ENCODE measurements at places on chromosomes 11 and 22.
A peak's percentile ranks its signal among the peaks of the same experiment; 100 is the strongest.

- no peak for DNase-seq
These were observed 1.8 kb upstream of the SLC37A2 start for GRCh38 chr11:125061281-125061680.

DNA sequence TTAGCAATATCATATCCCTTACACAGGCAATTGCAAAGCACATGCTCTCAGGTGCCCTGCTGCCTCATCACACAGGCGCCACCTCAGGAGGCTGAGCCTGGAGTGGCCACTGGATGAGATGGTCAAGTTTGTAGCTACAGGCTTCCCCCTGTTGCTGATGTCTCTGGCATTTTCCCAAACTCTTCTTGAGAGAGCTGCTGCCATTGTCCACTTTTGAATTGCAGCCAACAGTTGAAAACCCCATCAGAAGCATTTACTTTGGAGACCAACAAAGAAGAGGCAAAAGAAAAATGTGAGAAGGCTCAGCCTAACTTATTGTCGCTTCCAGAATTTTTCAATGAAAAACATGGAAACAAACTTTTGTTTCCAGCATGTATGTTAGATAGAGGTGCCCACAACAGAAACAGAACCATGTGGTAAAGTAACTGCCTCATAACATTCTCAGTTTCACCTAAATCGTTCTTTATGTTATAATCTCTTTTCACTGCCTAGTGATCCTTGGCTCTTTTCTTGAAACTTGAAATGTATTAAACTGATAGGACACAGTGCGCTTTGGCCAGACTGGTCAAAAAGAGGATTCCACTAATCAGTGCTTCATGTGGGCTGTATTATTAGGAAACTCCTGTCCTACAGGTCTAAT is 47.6 kb upstream of the OR8B8 start:
- no peak for DNase-seq

DNA sequence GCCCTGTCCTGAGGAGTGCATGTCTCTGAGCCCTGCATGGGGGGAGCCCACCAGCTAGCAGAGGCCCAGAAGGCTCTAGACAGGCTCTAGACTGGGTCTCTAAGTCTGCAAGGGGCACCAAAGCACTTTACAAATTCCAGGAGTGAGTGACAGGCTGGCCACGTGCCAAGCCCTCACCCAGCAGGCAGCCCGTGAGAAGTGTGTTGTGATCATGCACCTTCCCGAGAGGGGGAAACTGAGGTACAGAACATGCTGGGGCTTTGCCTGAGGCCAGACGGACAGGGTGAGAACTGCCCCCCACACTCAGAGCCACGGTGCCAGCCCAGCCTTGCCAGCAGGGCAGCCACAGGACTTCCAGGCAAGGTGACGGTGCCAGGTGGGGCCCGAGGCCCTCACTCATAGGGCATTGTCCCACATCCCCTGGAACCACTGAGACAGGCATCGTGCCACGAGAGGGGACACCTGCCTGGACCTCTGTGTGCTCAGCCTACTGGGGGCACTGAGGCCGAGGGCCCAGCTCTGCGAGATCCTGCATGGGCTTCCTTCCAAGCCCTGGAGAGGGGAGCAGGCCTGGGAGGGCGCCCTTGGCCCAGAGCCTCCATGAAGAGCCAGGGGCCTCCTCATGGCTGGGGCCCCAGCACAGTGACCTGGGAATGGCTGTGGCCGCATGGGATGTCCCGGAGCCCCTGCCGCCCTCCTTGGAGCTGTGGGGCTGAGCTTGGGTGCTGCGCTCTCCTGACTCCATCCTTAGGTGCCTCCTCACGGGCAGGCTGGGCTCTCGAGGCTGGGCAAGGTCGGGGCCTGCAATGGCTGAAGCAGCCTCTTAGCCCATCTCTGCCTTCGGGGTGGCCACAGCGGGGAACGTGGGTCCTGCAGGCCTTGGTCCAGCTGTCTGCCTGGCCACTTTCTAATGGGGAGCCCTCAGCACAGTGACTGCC is 121.5 kb downstream of the KCNQ1OT1 start:
- DNase-seq = no peak

- no peak for DNase-seq
These were observed 43.9 kb downstream of the NFAM1 start for GRCh38 chr22:42388130-42388797.

DNA sequence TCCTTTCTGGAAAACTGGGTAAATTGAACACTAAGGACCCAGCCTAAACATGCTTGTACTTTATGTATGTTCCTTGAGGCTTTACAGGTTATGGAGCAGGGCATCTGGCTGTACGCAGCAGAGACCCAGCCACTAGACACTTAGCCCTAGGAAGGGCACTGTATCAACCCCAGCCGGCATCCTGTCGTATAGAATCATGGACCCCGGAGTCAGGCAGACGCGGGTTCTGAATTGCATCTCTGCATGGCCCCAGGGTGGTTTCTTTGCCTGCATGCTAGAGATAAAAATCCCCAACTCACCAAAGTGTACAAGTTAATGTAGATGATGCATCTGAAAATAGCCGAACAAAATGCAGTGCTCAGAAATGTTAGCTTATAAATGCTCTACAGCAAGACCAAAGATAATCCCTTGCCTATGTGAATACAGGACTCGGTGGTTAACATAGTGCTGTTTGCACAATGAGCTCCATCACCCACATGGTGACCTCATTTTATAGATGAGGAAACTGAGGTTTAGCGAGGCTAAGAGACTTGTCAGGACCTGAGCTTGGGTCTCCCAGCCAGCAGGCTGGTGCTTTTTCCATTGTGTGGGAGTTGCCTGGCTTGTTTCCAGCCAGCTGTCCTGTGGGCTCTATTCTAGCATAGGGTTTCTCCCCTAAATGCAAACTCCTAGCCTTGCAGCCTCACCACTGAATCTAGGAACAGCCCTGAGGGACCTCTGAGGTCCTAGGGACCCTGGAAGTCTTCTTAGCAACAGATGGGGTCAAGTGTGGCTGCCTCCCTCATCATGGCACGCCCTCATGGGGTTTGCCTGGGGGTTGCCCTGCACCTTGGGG is 7.3 kb downstream of the CD6 start:
- DNase-seq = peak; percentile 55

GRCh38 chr11:34749666-34750659 is 129.1 kb downstream of the EHF start:
- DNase-seq = no peak

- DNase-seq = peak; percentile 66
These were observed 49.5 kb downstream of the MCHR1 start for GRCh38 chr22:40728731-40729189.

- DNase-seq = no peak
These were observed 8.7 kb upstream of the GDPD5 start for GRCh38 chr11:75534259-75535069.

DNA sequence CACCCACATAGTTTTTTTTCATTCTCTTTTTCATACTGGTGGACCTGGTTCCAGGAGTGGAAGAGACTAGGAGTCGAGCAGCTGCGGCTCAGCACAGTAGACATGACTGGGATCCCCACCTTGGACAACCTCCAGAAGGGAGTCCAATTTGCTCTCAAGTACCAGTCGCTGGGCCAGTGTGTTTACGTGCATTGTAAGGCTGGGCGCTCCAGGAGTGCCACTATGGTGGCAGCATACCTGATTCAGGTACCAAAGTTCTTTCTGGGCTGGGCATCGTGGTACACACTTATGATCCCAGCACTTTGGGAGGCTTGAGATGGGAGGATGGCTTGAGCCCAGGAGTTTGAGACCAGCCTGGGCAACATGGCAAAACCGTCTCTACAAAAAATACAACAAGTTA is 4.2 kb downstream of the PTPMT1 start:
- DNase-seq = no peak

DNA sequence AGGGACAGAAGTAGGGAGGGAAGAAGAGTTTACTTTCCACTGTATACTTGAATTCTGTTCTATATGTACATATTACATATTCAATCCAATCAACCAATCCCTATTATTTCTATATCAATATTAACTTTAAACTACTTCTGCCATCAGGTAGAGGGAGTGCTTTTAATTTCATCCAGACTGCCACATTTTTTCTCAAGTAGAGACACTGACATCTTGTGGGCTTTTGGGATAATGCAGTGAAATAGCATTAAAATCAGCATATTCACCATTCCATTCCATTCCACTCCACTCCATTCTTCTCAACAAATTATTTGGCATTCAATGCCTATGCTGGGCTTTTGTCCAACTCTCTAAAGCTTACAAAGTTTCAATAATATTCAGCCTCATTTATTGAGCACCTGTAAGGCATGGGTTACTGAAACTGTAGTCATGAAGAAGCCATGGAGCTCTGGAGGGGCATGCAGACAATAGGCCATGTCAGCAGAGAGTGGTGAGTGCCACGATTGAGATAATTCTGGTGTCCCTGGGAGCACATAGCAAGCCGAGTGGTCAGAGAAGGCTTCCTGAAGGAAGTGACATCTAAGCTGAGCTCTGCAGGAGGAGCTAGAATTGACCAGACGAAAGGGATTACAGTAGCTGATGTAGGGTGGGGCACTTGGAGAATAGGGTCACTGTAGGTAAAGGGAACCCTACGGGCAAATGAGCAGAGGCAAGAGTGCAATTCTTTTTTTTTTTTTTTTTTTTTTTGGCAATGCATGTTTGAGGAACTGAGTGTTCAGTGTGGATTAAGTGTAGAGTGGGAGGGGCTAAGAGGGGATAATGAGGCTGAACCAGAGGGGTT is 12.8 kb upstream of the CLPB start:
- peak; percentile 60 for DNase-seq

GRCh38 chr11:57324154-57324885 is 432 bp downstream of the TNKS1BP1 start:
- no peak for DNase-seq

DNA sequence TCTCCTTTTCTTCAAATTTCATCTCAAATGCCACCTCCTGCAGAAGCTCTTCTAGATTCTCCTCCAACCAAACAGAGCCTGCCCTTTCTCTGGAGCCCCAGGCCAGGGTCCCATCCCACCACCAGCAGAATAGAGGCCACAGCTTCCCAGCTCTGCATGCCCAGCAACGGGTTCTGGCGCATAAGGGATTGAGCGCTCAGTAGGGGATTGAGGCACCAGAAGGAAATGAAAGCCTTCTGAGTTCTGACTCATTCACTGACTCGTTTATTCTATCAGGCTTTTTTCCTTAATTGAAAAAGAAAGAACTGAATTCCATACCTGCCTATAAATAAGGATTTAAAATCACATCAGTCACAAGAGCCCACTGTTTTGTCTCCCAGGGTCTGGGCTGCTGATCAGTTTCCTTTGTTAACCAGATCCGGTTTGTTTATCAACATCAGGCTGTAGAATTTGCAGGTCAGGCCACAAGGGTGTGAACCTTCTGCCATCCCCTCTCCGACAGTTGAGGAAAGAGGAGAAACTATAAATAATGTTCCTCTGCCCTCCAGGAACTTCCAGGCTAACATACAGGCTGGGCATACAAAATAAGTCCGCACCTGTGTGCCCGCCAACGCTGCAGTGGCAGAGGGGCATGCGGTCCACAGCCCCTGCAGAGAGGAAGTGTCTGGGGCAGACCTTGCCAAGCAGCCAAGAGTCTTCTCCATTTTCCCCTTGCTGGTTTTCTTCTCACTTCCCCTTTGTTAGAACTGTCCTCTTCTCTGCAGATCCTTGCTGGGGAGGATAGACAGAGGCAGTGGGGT is 63.5 kb upstream of the PRDM11 start:
- DNase-seq = no peak

DNA sequence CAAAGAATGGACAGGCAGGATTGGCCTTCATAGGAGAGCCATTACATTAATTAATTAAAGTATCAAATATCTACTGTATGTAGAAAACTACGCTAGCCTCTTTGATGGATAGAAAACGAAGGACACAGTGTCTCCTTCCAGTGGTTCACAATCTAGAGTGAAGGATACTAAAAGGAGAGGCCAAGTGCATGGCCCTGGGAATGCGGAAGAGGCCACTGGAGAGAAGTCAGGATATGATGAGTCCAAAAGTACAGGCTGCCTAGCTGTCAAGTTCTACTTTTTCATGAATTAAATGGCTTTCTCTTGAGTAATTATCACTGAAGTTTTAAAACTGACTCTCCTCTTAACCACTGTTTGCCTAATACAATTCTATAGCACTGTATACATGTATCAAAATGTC is 41.9 kb downstream of the ATG16L2 start:
- no peak for DNase-seq

DNA sequence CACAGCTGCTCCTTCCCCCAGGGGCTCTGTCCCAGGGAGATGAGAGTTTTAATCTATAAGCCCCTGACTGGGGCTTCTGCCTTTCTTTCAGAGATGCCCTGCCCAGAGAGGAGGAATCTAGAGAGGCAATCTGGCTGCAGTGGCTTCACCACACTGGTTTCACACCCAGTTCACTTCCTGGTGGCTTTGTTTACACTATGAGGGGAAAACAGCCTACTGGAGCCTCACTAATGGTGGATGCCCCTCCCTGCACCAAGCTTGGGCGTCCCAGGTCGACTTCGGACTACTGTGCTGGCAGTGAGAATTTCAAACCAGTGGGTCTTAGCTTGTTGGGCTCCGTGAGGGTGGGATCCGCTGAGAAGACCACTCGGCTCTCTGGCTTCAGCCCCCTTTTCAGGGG is 21.5 kb upstream of the MMP1 start:
- no peak for DNase-seq

DNA sequence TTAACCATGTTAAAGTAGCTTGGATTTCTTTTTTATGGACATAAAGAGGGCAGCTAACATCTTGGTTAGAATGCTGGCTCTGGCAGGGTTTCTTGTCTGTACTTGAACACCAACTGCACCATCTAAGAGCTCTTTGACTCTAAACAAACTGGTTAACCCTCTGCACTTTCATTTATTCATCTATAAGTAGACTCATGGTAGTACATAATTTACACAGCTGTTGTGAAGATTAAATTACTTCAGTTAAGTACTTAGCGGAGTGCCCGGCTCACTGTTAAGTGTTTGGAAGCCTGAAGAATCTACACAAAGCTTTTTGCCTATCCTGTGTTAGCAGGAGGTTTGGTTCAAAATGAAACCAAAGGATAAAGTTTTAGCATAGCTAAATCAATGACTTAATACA is 846.2 kb upstream of the API5 start:
- no peak for DNase-seq

- no peak for DNase-seq
These were observed 67.7 kb downstream of the TBC1D22A start for GRCh38 chr22:46829941-46830715.

GRCh38 chr11:133052537-133052936 is 479.8 kb downstream of the OPCML start:
- no peak for DNase-seq

DNA sequence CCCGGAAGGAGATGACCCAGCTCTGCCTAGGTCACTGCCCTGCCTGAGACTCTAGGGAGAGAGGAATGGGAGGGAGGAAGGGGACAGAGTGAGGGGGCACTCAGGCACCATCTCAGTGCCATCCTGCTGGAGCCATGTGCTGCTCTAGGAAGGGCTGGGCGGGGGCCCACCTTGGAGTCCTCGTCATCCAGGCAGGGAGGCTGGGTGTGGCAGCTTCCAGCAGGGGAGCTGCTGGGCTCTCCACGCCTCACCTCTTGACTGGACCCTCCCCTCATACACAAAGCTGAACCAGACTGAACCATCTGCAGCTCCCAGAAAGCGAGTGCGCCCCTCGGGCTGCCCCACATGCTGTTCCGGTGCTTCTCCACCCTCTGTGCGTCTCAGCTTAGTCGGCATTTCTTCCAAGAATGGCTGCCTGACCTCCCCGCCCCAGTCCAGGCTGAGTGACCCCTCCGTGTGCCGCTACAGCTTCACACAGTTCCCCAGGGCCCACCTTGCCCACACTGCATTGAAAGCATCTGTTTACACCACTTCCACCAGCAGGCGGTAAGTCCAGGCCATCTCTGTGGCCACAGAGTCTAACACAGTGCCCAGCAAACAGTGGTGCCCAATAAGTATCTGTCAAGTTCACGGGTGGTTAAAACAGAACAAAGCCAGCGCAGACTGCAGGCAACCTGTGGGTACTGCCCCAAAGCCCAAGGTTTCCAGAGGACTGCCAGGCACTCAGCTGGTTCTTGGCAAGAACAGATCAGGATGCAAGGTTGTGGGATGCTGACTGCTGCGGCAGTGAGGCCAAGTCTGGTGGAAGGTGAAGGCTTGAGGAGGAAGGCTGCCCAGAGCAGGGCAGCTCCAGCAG is 9.4 kb upstream of the TRIM29 start:
- no peak for DNase-seq
